ENCODE measurements at places on chromosomes 2 and 18.
A peak's percentile ranks its signal among the peaks of the same experiment; 100 is the strongest.

- peak; percentile 71 for DNase-seq
These were observed 273.5 kb downstream of the CDH20 start for GRCh38 chr18:61606759-61607158.

DNA sequence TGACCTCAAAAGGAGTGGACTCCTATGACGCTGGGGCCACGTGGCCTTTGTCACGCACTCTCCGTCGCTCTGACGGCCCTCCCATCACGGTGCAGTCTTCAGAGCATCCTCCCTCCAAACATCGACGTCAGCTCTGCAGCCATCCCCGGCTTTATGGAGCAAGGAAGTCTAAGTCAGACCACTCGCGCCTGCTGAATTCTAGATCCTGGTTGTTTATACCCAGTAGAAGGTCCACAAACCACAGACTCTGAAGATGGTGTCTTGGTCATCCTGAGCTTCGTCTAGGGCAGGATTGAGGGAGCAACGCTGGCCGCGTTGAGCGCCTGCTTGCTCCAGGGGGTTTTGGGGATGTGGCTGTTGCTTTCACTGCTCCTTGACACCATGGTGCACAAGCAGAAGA lies 228.0 kb upstream of the SALL3 start:
- no peak for DNase-seq

GRCh38 chr2:16816522-16816921 lies 150.9 kb upstream of the CYRIA start:
- no peak for DNase-seq

DNA sequence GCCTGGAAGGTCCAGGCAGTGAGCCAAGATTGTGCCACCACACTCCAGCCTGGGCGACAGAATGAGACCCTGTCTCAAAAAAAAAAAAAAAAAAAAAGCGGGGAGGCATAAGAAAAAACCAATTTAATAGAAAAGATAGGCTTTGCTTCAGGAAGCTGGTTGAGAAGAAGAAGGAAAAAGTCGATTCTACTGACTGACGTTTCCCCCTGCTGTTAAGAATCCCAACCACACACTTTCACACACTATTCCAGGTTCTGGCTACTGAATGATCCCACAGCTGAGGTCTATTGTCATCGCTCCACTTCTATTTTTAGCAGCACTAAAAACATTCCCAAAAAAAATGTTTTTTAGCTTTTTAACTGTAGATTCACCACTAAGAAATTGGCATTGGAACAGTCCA lies 6.7 kb upstream of the CHCHD5 start:
- no peak for DNase-seq

DNA sequence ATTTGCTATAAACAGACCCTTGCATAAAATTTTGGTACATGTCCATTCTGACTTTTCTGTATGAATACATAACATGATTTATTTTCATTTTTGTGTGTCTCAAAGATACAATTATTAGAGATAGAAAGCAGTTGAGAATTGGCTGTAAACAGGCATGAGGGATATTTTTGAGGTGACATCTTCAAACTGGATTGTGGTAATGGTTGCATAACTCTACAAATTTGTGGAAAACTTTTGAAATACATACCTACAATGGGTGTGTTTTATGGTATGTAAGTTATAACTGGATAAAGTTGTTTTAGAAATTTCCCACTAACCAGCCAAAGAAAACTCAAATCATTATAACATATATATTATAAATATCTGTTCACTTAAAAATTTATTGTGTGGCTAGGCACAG lies 39.6 kb downstream of the GREB1L start:
- DNase-seq: no peak

GRCh38 chr18:6465281-6465680 lies 50.6 kb upstream of the L3MBTL4 start:
- DNase-seq: no peak

- DNase-seq: no peak
These were observed 376.6 kb upstream of the NETO1 start for GRCh38 chr18:73244401-73244800.

DNA sequence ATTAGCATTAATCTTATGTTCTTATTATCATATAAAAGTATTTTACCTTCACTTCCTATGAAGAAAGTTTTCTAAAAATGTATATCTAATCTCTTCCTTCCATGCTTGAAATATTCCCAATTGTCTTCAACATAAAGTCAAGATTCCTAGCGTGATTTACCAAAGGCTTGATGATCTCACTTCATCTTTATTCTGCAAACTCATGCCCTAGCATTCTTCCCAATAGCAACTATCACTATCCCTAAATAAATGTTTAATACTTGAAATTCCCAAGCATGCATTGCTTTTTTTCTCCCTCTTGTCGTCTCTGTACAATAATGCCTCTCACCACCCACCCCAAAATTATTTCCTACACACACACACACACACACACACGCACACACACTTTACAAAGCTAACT lies 125.8 kb downstream of the VWC2L start:
- no peak for DNase-seq

- no peak for DNase-seq
These were observed 2.4 kb downstream of the GPR45 start for GRCh38 chr2:105243961-105244360.

DNA sequence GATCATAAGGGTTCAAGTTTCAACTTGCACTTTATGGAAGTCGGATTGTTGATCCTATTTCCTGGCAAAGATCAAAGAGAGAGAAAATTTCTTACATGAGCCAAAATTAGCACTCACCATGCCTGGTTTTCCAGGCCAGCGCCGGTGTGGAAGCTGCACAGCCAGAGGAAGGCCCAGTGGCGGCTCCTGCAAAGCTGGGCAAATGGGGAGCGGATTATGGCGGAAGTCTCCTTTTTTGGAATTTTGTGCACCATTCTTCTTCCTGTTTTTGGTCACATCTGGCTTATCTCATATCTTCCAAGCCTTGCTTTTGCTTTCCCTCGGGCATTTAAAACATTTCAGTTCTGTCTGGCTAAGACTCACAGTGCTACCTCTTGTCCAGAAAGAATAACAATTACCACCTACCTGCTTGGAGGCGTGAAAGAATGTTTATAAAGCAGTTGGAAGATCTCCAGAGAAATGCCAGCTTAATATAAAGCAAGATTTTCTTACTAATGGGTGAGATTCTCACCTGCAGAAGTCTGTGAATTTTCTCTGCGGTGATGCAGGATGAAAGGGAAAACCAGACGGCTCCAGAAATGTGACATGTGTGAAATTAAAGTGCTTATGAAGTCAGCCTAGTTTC lies 94.3 kb downstream of the ASAP2 start:
- DNase-seq: no peak

GRCh38 chr2:206474099-206474498 lies 30.8 kb downstream of the ADAM23 start:
- DNase-seq: no peak

DNA sequence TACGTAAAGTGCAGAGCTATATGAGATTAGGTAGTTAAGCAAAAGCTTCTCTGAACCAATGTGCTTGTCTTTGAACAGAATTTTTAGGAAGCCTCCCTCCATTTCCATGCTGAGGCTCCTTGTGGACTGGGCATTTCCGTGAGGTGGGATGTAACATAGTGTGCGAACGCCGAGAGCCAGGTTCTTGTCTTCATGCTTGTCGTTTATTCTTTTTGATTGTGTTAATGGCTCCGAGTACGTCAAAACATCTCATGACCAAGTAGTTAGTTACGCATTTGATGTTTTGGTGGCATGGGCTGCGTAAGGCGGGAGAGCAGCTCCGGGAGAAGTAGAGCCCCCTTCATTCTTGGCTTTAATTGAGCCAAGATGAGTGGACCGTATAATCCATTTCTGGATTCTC lies 32.9 kb downstream of the DGKD start:
- DNase-seq: no peak

- DNase-seq: no peak
These were observed 242.6 kb upstream of the RAB12 start for GRCh38 chr18:8366656-8367055.

- peak; percentile 5 for DNase-seq
These were observed 2.3 kb upstream of the ALKAL2 start for GRCh38 chr2:290090-290722.

- DNase-seq: no peak
These were observed 15.0 kb downstream of the SMAD4 start for GRCh38 chr18:51044928-51045585.

DNA sequence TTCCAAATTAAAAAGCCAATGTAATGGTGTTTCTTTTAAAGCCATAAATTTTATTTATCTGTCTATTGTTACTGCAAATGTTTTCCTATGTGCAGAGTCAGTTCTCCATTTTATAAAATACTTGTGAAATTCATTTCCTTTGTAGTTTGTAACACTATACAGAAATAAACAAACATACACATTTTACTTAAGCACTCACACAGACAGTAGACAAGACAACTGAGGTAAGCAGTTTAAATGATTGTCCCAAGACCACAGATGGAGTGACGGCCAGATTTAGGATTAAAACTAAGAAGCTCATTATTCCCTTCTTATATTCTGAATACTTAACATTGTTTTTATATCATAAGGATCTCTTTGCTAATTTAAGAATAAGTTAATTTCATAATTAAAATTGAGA lies 100.9 kb downstream of the BAZ2B start:
- DNase-seq: no peak

- no peak for DNase-seq
These were observed 156.4 kb downstream of the PPP1R1C start for GRCh38 chr2:182142062-182142461.

GRCh38 chr18:27922780-27923179 lies 254.2 kb downstream of the CDH2 start:
- no peak for DNase-seq

DNA sequence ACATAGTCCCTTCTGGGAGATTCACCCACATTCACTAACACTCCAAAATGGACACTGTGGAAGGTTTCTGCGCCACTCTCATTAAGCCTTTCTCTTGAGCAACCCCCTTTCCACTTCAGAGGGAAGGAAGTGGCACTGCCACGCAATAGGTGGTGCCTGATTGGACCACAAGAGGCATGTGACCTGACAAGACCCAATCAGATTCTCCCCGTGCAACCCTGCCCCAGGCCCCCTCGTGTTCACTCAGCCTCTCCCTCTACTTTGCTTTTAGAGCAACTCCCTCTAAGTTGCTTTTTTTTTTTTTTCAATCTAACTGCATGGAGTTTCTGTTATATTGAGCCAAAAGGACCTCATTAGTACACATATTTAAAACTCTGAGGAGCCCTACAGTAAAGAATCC lies 158.0 kb downstream of the EN1 start:
- no peak for DNase-seq

DNA sequence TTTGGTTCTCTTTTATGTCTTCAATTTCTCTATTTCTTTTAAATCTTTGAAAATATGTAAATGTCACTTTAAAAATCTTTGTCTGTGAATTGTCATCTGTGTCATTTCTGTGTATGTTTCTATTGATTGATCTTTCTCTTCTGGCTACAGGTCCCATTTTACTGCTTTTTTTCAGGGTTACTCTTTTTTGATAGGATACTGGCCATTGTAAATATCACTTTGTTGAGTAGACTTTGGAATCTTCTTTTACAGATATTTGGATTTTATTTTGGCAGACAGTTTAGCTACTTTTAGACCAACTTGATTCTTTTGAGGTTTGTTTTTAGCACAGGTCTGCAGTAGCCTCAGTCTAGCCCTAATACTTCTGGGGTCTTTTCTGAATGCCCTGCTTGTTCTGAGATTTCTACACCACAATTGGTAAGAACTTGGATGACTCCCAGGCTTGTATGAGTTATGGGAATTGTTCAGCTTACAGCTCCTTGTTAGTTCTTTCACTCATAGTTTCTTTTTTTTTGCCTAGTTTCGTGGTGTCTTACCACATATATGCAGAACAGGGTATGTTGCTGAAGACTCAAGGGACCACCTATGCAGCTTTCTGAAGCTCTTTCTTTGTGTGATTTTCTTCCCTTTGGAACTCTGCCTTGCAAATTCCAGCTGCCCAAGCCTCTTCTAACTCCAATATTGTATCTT lies 122.2 kb downstream of the QPCT start:
- no peak for DNase-seq

DNA sequence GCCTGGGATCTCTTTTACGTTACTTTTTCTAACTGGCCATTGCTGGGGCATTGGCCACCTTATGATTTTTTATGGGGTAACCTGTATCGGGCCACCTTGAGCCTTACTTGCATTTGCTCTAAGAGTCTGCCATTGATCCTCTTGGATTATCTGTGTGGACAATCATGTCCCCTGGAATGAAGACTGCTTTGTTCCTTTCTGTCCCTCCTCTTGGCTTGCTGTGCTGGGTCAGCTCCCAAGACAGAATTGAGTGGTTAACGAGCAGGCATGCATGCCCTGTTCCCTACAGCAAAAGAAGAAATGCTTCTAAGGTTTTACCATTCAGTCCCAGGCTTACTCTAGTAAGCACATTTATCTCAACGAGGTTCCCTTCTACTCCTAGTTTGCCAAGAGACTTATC lies 46.3 kb downstream of the MAL start:
- DNase-seq: no peak

- no peak for DNase-seq
These were observed 74.6 kb upstream of the SMAD7 start for GRCh38 chr18:49025426-49025766.

- no peak for DNase-seq
These were observed 92.6 kb downstream of the VAPA start for GRCh38 chr18:10006311-10006893.

- DNase-seq: no peak
These were observed 294.3 kb upstream of the KCNH7 start for GRCh38 chr2:163132850-163133249.

GRCh38 chr18:13237073-13237472 lies 18.5 kb downstream of the LDLRAD4 start:
- no peak for DNase-seq

DNA sequence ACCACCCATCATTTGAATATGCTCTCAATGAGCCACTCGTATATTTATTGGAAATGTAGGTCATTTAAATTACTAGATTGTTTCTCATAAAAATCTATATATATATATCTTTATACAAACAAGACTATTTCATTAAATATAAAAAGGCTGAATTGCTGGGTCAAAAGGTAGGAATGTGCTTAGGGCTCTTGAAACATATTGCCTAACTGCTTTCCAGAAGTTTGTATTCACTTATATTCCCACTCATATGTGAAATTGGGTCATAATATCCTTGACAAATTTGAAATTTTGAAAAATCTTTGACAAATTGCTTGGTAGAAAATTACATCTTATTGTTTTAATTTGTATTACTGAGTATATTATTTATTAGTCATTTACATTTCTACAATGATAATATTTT lies 999.8 kb upstream of the CDH2 start:
- DNase-seq: no peak

- DNase-seq: no peak
These were observed 467.6 kb upstream of the CWC22 start for GRCh38 chr2:180474716-180475115.

DNA sequence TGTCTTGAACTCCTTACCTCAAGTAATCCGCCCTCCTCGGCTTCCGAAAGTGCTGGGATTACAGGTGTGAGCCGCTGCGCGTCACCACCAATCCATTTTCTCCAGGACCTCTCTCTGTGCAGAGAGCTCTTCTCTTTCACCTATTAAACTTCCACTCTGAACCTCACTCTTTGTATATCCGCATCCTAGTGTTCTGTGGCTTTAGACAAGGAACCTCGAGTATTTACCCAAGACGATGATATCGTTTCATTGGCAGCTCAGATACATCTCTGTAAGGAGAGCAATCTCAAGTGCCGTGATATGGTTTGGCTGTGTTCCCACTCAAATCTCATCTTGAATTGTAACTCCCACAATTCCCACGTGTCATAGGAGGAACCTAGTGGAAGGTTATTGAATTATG lies 15.1 kb upstream of the WDR33 start:
- no peak for DNase-seq

- no peak for DNase-seq
These were observed 75.3 kb downstream of the LRRFIP1 start for GRCh38 chr2:237702441-237703391.
